ENCODE measurements at places on chromosomes 3 and 15.

DNA sequence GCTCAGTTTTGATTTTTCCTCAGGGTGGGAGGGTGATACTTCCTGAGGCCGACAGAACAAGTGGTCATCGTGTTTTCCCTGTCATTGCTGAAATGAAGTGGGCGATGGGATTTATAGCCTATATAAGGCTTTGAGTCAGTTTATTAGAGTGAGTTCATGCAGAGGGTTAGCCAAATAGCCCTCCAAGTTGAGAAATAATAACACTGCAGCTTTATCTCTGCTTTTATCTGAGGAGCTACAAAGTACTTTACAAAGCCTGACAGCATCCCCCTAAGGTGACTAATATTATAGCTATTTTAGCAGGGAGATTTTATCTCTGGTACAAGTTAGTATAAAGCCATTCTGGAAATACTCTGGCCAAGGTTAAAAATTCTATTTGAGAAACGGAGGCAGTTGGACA lies 389.6 kb downstream of the MFSD1 start:
- no peak for DNase-seq

DNA sequence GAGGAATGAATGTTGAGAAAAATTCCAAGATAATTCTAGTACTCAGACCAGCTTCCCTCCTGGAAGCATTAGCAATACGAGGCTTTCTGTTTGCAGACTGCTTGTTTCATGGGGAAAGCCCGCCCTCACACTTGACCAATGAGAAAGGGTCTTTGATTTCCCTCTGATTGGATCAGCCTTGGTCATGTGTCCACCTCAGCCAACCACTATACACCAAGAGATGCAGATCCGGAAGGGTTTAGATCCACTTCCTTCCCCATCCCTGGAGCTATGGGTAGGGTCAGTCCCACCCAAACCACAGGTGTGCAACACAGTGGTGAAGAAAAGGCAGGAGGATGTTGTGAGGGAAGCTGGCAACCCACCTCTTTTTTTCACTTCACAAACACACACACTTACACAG lies 154.7 kb downstream of the SV2B start:
- no peak for DNase-seq

- DNase-seq: no peak
These were observed 4.8 kb downstream of the CHSY1 start for GRCh38 chr15:101246824-101247745.

- DNase-seq: no peak
These were observed 507.0 kb downstream of the FOXP1 start for GRCh38 chr3:71076361-71077002.

GRCh38 chr3:87196879-87197278 lies 30.2 kb upstream of the CHMP2B start:
- DNase-seq: no peak

DNA sequence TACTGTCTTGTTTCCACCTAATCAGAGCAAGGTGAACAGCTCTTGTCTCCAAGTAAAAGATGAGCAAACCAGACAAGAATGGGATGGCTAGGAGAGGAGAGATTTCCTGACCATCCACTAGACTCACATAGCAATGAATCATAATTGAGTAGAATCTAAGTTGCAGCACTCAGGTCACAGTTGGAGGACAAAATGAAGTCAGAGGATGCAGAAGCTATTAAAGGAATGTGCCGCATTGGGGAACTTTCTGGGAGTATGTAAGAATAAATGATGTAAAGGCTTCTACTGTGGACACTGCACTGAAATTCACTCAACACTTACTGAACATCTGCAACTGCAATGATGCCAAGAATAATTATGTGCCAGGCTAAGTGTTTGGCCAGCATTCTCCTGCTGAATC lies 217.4 kb upstream of the WNT5A start:
- no peak for DNase-seq

DNA sequence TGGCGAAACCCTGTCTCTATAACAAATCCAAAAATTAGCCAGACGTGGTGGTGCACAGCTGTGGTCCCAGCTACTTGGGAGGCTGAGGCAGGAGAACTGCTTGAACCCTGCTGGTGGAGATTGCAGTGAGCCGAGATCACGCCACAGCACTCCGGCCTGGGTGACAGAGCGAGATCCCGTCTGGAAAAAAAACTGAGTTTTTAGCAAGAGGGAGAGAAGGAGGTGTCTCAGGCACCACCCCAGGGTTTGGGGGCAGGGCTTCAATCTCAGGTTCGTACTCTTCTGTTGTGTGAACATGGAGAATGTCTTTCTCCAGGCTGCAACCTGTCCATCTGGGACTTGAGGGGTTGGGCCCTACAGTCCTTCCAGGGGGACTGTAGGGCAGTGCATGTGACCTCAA lies 2.7 kb downstream of the CHRNA3 start:
- no peak for DNase-seq

DNA sequence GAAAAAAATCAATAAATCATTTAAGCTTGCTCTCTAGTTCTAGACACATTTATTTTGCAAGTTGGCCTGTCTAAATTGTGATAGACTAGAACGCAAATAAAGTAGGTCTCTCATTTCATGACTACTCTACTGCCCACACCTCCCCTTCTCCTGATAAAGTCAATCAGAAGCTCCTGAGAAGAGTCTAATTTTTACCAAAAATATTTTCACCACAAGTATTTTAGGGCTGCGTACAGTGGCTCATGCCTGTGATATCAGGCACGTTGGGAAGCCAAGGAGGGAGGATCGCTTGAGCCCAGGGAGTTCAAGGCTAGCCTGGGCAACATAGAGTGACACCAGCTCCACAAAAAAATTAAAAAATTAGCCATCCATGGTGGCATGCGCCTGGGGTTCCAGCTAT lies 136.5 kb downstream of the TBC1D5 start:
- DNase-seq: no peak

DNA sequence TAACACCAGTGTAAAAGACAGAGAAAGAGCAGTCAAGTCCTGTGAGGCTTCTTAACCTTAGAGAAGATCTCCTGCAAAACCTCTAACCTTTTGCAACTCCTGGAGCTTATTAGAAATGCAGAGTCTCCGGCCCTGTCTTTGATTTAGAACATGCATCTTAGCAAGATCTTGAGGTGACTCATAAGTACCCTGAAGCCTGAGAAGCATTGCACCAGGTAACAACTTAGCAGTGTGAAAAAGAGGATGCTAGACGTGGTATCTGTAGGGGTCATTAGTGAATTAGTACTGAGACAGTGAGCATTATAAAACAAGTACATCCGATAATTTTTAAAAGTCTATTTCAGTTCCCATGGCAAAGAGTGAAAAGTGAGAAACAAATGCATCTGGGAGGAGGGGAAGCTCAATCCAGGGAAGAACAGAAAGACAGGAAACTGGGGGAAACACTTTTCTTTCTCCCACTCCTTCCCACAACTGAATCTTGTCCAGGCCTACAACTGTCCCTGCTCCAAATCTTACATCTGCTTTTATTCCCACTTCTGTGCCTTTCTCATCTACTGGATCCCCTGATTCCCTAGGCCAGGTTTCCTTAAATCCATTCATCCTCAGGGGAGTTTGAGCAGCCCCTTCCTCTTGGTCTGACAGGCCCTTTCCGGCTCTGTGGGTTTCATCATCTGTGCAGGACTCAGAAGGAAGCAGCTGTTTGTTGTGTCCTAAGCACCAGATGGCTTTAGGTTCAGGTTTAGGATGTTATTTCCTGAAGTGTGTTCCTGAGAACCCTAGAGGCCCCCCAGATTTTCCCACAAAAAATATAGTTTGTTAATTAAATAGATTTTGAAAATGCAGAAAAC lies 128.1 kb upstream of the IL12A start:
- DNase-seq: no peak
